ENCODE measurements at places on chromosomes 5 and 9. TPM values are rescaled to one million over a fixed set of nuclear protein-coding genes. Genes with fewer than 3 reads are reported as not detected.

GRCh38 chr5:51810592-51810991 is 427.3 kb downstream of the ISL1 start:
- H3K4me3 ChIP-seq: no peak overlapping the region
- DNase-seq: no peak

- H3K27ac ChIP-seq: no peak overlapping the region
- H3K4me1 ChIP-seq: no peaks in the 10 kb centered on the region
These were observed 46.3 kb downstream of the NNT start for GRCh38 chr5:43649256-43649655.

Gene SPATA31C1
- polyA plus RNA-seq: 1.1 TPM

- H3K36me3 ChIP-seq: no peaks in the 10 kb centered on the region
- DNase-seq: no peak
- peaks cover 3% of the 10 kb centered on the region for H3K4me1 ChIP-seq
- H3K27ac ChIP-seq: no peak overlapping the region
- no peaks in the 10 kb centered on the region for H3K27me3 ChIP-seq
These were observed 310.2 kb downstream of the PDE4D start for GRCh38 chr5:59583151-59583809.

DNA sequence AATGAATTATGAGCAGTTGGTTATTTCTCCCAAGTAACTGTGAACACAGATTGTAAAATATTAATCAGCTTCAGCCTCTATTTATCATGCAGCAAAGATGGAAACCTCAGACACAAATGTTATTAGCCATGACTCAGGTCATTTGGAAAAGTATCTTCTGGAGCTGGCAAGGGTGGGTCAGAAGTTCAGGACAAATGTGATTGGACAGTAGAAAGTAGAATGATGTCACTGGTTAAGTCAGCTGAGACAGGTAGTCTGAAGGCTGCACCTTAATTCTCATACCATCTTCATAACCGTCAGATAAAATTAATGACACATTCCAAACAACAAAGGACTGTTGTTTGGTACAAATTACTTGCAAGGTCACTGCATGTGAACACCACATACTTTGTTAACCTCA is 140.2 kb downstream of the EMB start:
- no peak overlapping the region for H3K27ac ChIP-seq
- DNase-seq: no peak
- no peaks in the 10 kb centered on the region for H3K27me3 ChIP-seq

DNA sequence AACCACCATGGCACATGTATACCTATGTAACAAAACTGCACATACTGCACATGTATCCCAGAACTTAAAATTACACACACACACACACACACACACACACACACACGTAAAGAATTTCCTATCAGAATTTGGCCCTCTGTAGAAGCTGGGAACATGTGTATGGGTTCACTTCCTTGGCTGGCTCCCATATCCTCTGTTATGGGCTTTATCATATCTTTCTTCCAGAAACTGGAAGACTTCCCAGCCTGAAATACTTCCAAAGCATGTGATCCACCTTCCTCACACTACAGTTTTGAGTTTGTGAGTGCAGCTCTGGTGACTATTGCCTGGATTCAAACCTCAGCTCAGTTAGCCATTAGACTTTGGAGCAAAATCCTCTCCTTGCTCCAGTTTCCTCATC is 78.6 kb upstream of the GDNF start:
- H3K4me1 ChIP-seq: no peaks in the 10 kb centered on the region
- H3K27ac ChIP-seq: no peak overlapping the region
- H3K36me3 ChIP-seq: no peaks in the 10 kb centered on the region
- H3K27me3 ChIP-seq: no peaks in the 10 kb centered on the region

DNA sequence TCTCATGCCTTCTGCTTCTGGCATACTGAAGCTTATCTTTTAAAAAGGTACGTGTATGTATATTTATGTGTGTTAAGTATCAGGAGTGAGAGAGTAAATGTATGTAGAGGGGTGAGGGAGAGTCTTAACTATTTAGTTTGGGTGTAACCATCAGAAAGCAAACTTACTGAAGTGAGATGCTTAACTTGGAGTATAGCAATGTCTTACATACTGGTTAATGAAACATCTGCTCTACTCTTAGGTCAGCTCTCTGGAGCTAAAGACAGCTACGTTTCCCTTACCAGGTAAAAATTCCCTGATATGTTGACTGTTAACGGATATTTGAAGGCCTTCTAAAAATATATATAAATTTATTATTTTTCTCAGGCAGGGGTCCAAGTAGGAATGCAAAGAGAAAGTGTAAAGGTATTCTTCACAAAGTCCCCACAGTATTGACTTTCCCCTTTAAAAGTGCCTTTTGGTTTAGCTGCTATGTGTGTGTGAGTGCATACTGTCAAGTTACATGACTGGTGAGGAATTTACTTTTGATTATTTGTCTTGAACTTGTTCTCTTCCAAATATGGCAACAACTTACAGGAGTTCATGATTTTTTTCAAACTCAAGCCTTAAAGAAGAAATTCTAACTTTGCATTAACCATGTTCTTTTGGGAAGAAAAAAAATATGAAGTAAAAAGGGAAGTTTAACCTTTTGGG is 12.3 kb upstream of the C5orf24 start:
- no peak for DNase-seq
- no peak overlapping the region for H3K27ac ChIP-seq
- H3K27me3 ChIP-seq: no peaks in the 10 kb centered on the region
- H3K36me3 ChIP-seq: peaks cover 26% of the 10 kb centered on the region

DNA sequence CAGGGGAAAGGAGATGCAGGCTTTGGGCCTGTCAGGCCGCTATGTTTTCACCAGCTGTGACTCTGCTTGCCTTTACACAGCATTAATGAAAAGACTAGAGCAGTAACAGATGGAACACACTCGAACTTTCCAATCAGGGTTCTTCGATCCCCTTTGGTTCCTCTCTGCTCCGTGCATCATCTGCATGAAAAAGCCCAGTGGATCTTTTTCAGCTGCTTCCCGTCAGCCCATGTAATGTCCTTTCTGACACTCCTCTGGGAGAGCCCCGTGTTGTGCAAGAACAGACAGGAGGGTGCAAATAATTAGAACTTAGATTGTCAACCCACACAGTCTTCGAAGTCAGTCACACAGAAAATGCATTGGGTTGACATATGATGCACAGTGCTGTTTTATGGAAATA is 448.9 kb upstream of the ZNF462 start:
- no peak overlapping the region for H3K4me3 ChIP-seq
- no peak for DNase-seq
- no peaks in the 10 kb centered on the region for H3K4me1 ChIP-seq
- H3K27ac ChIP-seq: no peak overlapping the region

Gene NMUR2
- polyA plus RNA-seq: 1.0 TPM

GRCh38 chr9:102569436-102569835 is 425.7 kb upstream of the CYLC2 start:
- DNase-seq: no peak
- no peak overlapping the region for H3K4me3 ChIP-seq
- H3K4me1 ChIP-seq: no peaks in the 10 kb centered on the region
- no peak overlapping the region for H3K27ac ChIP-seq
- H3K36me3 ChIP-seq: no peaks in the 10 kb centered on the region

Gene OLFM1
- polyA plus RNA-seq: 285 TPM

Gene GMCL2
- 0.10 TPM for polyA plus RNA-seq

Gene BRINP1
- polyA plus RNA-seq: 98.3 TPM

GRCh38 chr5:142014911-142015584 is 2.2 kb upstream of the GNPDA1 start:
- peaks cover 4% of the 10 kb centered on the region for H3K36me3 ChIP-seq
- H3K27me3 ChIP-seq: no peaks in the 10 kb centered on the region
- H3K4me1 ChIP-seq: peaks cover 15% of the 10 kb centered on the region
- DNase-seq: no peak

DNA sequence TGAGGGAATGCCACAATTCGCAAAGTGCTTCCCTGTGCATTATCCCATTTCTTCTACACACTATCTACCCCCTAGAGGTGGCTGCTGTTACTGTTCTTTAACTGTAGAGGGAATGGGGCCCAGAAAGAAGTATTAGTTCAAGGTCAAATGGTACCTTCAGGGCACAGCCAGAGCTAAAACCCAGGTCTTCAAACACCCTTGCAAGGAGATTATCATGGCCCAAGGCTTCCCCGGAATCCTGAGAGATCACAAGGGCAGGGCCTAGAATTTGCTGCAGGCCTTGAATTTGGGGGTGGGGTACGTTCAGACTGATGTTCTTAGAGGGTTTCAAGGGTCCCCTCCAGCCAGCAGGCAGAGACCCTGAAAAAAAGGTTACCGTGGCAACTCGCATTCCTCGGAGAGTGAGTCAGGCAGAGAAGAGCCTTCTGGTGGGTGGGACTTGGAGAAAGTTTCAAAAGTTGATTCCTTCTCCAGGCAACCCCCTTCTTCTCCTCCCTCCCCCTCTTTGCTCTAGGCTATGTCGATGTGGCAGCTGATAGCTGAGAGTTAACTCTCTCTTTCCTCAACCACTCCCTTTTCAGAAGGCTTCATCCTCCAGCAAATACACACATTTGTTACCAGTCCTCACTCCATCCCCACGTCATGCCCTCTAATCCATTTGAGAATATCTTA is 1.9 kb downstream of the SPARC start:
- peak; percentile 53 for DNase-seq
- no peaks in the 10 kb centered on the region for H3K36me3 ChIP-seq
- H3K4me1 ChIP-seq: peaks cover 30% of the 10 kb centered on the region
- peak overlapping the region; percentile 98 for H3K27ac ChIP-seq
- peak overlapping the region; percentile 93 for H3K4me3 ChIP-seq
- H3K27me3 ChIP-seq: no peaks in the 10 kb centered on the region

DNA sequence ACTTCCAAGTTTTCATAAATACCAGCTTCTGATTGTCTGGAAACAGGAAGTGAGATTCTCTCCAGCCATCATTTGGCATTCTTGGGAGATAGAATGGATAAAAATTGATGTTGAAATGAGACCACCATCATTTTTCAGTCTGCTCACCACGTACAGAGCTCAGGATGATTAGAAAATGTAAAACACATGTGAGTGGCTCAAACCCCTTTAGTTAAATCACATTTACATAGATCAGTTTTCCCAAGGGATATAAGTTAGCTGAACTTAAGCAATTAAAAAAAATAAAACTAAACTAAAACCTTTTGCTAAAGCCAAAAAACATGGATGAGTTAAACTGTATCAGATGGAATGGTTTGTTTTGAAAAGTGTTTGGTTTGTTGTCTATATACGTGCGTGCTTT is 37.1 kb upstream of the GDNF start:
- H3K36me3 ChIP-seq: no peaks in the 10 kb centered on the region
- no peak overlapping the region for H3K4me3 ChIP-seq
- no peak for DNase-seq
- no peaks in the 10 kb centered on the region for H3K27me3 ChIP-seq

- H3K27me3 ChIP-seq: no peaks in the 10 kb centered on the region
- peak overlapping the region; percentile 94 for H3K27ac ChIP-seq
- no peaks in the 10 kb centered on the region for H3K36me3 ChIP-seq
- no peak for DNase-seq
- peaks cover 17% of the 10 kb centered on the region for H3K4me1 ChIP-seq
These were observed 659 bp downstream of the RAI14 start for GRCh38 chr5:34656700-34657273.

Gene CD72
- 0.40 TPM for polyA plus RNA-seq

- peaks cover 30% of the 10 kb centered on the region for H3K4me1 ChIP-seq
- no peak overlapping the region for H3K27ac ChIP-seq
- no peak overlapping the region for H3K4me3 ChIP-seq
- no peak for DNase-seq
These were observed 96.5 kb downstream of the PPARGC1B start for GRCh38 chr5:149826574-149826973.

- peak within 1 kb of the TSS; percentile 96 for H3K27ac ChIP-seq
- DNase-seq: peak; percentile 71
- no peaks in the 10 kb centered on the region for H3K36me3 ChIP-seq
- H3K27me3 ChIP-seq: peaks cover 7% of the 10 kb centered on the region
These were observed at the start of gene HOMER1 for GRCh38 chr5:79513704-79514390. Gene HOMER1, minus strand, starts transcription at chr5:79514134. Its CDS starts 1,360 bp downstream, at chr5:79512774.

Gene C9orf50
- 0.60 TPM for polyA plus RNA-seq

Gene PRELID1
- polyA plus RNA-seq: 115 TPM

Gene ADAMTS6
- polyA plus RNA-seq: 6.9 TPM

DNA sequence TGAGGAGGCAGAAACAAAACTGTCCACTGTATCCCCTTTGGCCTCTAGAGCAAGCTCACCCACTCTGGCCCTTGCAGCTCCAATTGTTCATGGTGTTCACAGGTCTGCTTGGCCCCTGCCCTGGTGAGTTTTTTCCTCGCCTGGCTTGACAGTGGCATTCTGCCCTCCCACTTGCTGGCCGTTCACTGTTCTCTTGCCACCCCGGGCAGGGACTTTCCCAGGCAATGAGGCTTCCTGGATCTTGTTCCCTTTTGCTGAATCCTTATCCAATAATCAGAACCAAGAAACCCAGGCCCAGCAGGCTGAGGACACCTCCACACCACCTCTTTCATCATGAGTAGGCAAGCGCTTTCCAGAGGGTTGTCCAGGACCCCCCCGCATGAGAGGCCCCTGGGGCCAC is 31.2 kb downstream of the ZNF618 start:
- H3K27me3 ChIP-seq: no peaks in the 10 kb centered on the region
- no peaks in the 10 kb centered on the region for H3K36me3 ChIP-seq
- H3K27ac ChIP-seq: no peak overlapping the region

GRCh38 chr5:125630237-125630636 is 793.0 kb upstream of the GRAMD2B start:
- no peak overlapping the region for H3K27ac ChIP-seq
- H3K4me3 ChIP-seq: no peak overlapping the region
- H3K36me3 ChIP-seq: no peaks in the 10 kb centered on the region
- DNase-seq: no peak
- no peaks in the 10 kb centered on the region for H3K4me1 ChIP-seq
- H3K27me3 ChIP-seq: no peaks in the 10 kb centered on the region

DNA sequence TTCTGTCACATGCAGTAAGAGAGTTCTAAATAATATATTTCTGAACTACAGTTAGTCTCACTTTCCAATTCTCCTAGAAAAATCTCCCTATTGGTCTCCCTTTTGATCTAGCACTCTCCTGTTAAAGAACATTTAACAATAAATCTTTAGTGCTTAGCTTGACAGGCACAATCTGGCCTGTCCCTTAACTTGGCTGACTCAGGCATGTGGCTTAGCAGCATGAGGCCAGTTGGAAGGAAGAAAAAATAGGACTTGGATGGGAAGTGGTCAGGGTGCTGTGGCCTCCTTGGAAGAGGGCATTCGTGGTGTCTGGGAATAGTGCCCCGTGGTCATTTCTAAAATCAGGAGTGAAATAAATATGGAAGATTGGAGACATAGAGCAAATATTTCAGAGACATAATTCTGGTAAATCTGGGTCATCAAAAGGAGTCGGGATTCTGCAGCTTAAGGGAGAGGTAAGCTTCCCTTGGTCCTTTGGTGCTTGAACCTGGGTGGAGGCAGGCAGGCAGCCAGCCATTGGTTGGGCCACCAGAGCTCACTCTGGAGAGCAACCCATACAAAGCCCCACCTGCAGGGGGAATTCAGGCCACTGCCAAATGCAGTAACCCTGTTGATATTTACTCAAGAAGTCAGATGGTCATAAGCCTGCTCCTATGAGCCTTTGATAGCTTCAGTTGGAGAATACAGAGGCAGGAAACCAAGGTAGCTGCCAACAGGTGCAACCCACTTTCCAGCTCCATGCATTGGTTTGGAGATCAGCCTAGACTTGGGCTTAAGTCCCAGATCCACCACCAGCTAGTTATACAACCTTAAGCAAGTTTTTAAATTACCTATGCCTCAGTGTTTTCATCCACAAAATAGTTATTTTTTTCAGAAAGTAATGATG is 28.8 kb upstream of the TLE4 start:
- no peaks in the 10 kb centered on the region for H3K4me1 ChIP-seq
- no peaks in the 10 kb centered on the region for H3K36me3 ChIP-seq
- no peak for DNase-seq
- no peaks in the 10 kb centered on the region for H3K27me3 ChIP-seq
- H3K4me3 ChIP-seq: no peak overlapping the region
